ENCODE measurements at places on chromosomes 12 and 14. TPM values are rescaled to one million over a fixed set of nuclear protein-coding genes. Genes with fewer than 3 reads are reported as not detected.

DNA sequence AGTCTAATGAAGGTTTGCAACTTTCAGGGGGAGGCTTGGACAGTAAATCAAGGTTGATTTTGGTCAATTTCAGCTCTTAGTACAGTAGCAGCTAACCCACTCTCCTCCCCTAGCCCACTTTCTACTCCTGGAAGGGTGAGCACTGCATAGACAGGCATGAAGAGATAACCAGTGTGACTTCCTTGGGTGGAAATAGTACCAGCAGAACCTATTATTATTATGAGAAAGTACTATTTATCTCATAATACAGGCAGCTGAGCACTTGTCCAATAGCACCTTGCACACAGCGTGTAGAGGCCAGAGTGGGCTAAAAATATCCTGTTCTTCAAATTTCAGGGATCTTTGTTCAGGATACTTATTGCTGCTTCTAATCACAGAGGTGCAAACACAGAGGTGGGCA, 96.2 kb upstream of the FKBP4 start:
- H3K4me3 ChIP-seq = no peak overlapping the region
- no peaks in the 10 kb centered on the region for H3K27me3 ChIP-seq
- no peak overlapping the region for H3K27ac ChIP-seq
- DNase-seq = no peak
- no peaks in the 10 kb centered on the region for H3K4me1 ChIP-seq

GRCh38 chr14:55333711-55334485, 62.7 kb downstream of the FBXO34 start:
- peaks cover 16% of the 10 kb centered on the region for H3K4me1 ChIP-seq
- H3K27me3 ChIP-seq = no peaks in the 10 kb centered on the region

DNA sequence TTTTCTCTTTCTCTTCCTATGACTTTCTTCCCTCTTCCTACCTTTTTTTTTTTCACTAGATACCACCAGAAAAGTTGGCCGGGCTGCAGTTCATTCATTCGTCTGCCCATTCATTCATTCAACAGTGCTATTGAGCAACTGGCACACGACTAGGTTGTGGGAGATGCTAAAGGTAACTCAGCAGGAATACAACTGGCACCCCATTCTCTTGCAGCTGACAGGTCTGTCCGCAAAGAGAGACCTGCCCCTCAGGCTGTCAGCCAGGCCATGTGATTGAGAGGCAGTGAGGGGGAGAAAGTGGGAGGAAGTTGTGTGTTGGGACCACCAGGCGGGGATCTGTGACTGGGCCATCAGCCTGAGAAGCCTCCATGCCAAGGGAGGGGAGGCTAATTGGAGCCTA, 105.2 kb downstream of the TSPAN9 start:
- H3K4me1 ChIP-seq = no peaks in the 10 kb centered on the region
- H3K27ac ChIP-seq = no peak overlapping the region
- H3K36me3 ChIP-seq = no peaks in the 10 kb centered on the region
- no peaks in the 10 kb centered on the region for H3K27me3 ChIP-seq
- DNase-seq = no peak

DNA sequence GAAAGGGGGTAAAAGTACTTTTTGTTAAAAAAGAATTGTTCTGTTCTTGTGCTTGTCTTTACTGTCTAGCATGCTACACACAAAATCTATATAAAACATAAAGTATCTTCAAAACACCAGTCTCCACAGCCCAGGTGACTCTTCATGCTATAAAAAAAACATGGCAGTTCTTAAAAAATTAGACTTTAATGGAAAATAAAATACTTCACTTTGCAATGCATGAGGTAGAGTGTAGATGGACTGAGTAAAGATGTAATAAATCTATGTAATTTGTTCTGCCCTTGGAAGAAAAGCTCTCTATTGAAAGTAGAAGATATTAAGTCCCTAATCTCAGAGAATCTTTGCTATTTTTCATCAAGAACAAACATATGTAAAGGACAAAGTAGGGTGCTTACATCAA, 425.4 kb downstream of the NOVA1 start:
- DNase-seq = no peak
- H3K4me3 ChIP-seq = no peak overlapping the region
- H3K27me3 ChIP-seq = no peaks in the 10 kb centered on the region
- no peak overlapping the region for H3K27ac ChIP-seq
- no peaks in the 10 kb centered on the region for H3K4me1 ChIP-seq

The HRK gene
- total RNA-seq = 0.10 TPM

The COX8C gene
- not detected for total RNA-seq

The CRACR2A gene
- total RNA-seq = 3.6 TPM
